ENCODE measurements at places on chromosomes 5 and 9.

GRCh38 chr5:80463269-80463668, 24.6 kb upstream of the FAM151B start:
- no peak for DNase-seq

DNA sequence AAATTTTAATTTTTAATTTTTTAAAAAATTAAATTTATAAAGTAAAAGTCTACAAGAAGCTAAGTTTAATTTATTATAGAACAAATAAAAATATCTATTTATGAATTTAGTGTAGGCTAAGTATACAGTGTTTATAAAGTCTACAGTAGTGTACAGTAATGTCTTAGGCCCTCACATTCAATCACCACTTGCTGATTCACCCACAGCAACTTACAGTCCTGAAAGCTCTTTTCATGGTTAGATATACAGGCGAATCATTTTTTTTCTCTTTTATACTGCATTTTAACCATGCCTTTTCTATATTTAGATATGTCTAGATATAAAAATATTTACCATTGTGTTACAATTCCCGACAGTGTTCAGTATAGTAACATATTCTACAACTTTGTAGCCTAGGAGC, 55.9 kb downstream of the PCSK1 start:
- DNase-seq: no peak

- DNase-seq: no peak
Observed at GRCh38 chr5:54900984-54901725, 84.2 kb downstream of the ESM1 start.

DNA sequence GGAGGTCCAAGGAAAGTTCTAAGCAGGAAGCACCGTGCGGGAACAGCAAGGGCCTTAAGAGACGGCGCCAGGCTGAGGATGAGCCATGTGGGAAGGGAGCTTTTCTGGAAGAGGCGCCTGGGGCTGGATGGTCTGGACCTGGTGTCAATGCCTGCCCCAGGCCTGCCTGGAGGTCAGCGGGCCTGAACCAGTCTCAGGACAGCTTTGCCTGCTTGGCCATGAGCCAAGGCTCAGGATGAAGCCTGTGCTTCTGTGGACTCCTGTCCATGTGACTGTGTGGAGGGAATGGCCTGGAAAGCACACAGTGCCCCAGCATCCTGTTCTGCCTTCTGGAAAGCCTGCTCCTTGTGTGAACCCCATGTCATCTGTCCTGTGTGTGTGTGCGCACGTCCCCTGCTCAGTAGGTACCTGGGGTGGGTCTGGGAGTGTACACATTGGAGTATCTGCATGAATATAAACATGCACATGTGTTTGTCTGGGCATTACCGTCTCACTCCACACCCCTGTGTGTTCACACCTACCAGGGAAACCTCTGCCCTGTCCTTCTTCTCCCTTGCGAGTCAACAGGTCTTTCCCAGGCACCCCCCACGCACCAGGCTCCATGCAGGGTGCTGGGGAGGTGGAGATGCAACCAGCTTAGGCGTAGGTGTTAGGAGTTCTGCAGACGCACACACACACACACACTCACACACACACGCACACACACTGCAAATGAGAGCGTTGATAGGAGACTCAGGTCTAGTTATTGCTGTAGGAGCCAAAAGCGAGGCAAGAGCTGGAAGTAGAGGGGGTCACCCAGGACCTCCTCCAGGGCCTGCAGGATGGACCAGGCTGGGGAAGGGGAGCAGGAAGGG, 24.8 kb downstream of the DAB2IP start:
- no peak for DNase-seq
